ENCODE measurements at places on chromosomes 12 and 14.
A peak's percentile ranks its signal among the peaks of the same experiment; 100 is the strongest.

DNA sequence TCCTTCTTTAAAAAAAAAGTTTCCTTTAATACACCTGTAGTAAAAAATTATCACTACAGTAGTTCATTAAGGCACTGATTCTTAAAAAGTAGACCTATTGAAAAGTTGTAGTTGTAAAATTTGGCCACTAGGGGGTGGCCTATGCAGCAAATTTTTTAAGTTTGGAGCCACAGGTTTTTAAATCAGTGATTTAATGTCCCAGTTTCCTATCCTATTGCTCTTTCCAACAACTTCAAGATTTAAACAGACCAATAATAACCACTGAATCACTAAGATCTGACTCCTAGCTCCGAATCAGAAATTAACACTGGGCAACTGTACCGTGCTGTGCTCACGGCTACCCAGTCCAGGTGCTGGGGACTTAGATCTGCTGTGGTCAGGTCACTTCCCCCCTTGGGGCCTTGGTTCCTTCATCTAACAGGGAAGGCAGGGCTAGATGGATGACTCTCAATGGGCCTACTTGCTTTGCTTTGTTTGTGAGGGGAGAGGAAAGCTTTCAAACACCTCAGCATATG is 279.3 kb downstream of the MED13L start:
- peak; percentile 69 for DNase-seq

DNA sequence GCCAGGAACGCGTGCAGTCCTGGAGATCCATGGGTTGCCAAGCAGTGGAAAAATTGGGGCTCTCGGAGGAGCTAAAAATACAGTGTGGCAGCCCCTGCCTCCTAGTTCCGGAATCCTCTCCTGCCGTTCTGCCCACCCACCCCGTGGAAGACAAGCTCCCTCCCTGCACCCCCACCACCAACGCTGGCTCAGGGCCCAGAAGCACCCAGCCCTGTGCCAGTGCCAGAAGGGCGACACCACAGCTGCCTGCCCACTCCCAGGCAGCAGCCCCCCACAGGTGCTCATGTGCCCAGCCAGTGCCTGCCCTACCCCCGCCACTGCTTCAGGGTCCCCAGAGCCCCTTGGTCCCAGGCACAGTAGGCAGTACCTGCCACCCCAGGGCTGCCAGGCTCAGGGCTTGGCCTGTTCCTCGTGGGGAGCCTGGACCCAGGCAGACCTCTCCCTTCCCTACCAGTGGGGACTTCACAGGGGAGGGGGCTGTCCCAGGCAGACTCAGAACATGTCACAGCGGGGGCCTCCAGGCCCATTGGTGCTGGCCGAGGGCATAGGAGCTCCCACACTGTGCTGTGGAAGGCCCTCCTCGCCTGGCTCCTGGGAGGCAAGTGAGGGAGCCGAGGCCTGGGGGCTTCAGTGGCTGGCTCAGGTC is 7.4 kb downstream of the INF2 start:
- no peak for DNase-seq

- DNase-seq, result no peak
Measured at GRCh38 chr12:1797991-1798640, 22.2 kb upstream of the LRTM2 start.

- peak; percentile 37 for DNase-seq
Measured at GRCh38 chr14:51653775-51654532, 2.2 kb downstream of the FRMD6 start.

DNA sequence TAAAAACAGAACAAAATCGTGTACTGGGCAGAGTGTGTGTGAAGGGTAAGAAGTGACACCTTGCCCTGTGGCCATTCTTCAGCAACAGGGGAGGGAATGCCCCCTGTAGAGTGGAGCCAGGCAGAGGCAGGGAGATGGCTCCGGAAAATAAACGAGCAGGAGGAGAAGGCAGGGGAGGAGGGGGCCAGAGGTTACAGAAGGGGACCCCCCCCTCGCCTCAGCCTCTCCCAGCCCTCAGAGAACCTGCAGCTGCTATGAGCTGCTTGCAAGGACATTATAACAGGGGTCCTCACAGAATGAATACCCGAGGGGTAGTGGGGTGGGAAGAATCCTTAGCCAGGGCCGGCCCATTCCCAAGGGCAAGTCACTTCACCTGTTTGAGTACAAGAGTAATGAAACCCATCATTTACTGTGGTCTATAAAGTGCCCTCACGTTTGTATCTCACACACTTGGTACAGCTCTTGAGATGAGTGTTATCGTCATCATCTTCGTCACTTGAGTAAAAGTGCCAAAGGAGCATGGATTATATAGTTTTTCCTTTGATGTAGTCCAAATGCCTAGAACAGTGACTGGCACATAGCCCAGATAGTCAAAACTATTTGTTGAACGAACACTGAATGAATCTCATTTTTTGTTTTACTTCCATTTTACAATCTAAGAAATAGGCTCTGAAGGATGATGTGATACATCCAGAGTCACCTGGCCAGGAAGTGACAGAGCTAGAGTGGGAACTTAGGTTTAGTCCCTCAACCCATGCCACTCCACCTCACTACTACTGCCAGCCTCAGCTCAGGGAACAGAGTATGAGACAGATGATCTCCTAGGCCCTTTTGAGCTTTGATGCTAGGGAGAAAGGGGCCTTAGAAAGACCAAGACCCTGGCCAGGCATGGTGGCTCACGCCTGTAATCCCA is 14.5 kb downstream of the SCNN1A start:
- DNase-seq, result no peak
